Muscle of leg (tissue), 16 donors: ENCODE measurements at places on chromosomes 4 and X. TPM values are rescaled to one million over a fixed set of nuclear protein-coding genes. Genes with fewer than 3 reads are reported as not detected.

- peak; percentile 71 for DNase-seq
These were observed 23.8 kb downstream of the SMIM20 start for GRCh38 chr4:25937801-25938200.

- no peak for DNase-seq
These were observed 278.8 kb downstream of the CFAP299 start for GRCh38 chr4:80614319-80614718.

DNA sequence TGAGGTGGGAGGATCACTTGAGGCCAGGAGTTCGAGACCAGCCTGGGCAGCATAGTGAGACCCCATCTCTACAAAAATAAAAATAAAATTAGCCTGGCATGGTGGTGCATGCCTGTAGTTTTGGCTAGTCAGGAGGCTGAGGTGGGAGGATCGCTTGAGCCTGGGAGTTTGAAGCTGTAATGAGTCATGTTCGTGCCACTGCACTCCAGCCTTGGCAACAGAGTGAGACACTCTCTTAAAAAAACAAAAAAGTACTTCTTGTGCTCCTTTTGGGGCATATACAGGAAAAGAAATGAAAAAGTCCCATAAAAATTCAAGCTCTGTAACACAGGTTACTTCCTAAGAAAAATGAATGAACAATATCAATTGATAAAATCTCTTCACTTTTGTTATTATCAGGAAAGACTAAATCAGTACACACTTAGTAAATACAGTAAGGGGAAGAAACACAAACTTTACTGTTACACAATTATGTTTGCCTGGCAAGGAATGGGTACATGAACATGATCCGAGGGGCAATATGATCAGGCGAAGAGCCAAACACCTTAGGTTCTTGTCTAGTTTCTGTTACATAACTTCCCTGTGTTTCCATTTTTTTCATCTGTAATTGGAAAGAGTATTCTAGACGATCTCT, 46.9 kb downstream of the CCDC158 start:
- DNase-seq = no peak

DNA sequence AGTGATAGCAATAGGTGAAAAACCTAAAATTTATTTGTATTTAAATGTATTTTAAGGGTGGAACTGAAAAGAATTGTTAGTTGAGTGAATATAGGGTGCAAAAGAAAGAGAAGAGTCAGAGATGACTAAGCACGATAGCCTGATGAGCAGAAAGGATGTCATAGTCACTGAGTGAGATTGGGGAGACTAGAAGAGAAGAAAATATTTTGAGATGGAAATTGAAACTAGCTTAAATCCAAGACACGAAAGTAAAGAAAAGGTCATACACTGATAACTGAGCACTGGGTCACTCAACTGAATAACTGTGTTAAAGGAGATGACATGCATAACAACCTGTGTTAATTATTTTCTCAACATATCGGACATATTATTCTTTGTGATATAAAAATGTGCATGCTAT, 55.5 kb downstream of the SPANXN4 start:
- no peak for DNase-seq

GRCh38 chr4:156677131-156677531, 294.5 kb downstream of the PDGFC start:
- DNase-seq = peak; percentile 47

DNA sequence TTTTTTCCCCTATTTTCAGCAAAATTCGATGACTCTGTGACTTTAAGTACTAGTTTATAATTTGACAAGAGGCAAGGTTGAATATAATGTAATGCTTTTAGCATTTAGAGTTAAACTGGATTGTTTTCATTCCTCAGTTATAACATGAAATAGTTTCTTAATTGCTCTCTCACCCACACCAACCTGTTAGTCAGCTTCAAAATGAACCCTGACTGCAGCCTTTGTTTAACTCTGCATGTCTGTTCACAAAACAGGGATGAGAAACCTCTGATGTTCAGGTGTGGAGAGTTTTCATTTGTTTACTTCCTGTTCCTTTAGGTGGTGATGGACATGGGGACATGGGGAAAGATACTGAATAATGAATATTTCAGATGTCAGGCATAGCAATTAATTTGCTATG, 49.9 kb upstream of the MND1 start:
- no peak for DNase-seq

- DNase-seq = no peak
These were observed 597.0 kb downstream of the IQCM start for GRCh38 chr4:149218672-149219071.

GRCh38 chrX:3699821-3700381, 13.5 kb downstream of the PRKX start:
- DNase-seq = peak; percentile 66

DNA sequence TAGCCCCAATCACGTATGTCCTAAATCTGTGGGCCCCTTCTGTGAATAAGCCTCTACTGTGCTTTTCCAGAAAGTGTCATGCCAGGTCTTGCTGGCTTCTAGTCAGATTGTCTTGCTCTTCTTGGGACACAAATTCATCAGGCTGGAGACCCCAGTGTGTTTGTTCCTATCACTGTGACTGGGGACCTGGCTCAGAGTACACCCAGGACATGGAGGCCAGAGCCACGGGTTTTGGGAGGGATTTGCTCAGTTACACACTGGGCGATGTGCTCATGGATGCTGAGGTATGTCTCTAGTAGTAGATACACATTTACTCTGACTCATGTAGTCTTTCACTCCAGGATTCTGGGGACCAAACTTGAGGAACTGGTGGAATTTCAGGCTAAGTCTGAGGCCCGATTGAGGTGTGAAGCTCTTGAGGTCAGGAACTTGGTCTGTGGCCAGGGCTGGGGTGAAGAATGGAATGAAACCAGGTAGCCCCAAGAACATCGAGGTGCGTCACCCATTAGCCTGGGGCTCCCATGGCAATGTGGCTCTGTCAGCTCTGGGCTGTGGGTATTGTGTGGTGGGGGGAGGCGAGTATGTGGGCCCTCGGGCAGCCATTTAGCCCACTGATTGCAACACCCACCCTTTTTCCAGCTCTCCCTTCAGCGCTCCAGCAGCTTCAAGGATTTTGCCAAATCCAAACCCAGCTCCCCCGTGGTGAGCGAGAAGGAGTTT, 7.7 kb downstream of the SASH3 start:
- no peak for DNase-seq

- DNase-seq = no peak
These were observed 6.7 kb upstream of the RUFY3 start for GRCh38 chr4:70715097-70715496.

- no peak for DNase-seq
These were observed 3.3 kb upstream of the FGA start for GRCh38 chr4:154593868-154594267.

DNA sequence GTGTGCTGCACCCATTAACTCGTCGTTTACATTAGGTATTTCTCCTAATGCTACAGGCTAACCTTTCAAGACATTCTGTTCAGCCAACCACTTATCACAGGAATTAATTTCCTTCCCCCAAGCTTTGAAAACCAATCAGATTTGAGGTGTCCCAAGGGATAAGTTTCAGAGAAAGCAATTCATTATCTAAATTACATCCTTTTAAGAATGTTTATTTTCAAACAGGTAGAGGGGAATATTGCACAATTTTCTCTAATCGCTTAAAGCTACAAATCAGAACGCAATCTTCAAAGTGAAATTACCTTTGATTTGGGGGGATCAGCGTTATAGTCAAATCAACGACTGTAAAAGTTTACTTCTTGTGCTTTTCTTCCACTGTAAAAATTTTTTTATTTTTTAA, 1.6 kb downstream of the CLOCK start:
- peak; percentile 17 for DNase-seq

DNA sequence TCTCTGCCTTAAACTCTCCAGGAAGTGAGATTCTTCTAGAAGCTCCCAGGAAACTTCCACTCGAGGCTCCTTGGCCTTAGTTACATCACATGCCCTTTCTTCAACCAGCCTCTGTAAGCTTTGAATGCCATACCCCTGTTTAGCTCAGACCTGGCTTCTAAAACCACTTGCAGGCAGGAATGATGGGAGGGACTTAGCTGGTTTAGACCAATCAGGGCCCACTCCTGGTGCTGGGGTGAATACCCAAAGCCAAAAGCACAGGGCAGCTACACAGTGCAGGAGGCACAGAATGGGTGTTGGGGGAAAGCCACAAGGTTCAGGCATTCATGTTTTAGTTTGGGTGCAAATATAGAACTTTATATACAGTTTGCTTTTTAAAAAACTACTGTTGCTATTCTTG, 296.2 kb downstream of the FRMPD4 start:
- no peak for DNase-seq

DNA sequence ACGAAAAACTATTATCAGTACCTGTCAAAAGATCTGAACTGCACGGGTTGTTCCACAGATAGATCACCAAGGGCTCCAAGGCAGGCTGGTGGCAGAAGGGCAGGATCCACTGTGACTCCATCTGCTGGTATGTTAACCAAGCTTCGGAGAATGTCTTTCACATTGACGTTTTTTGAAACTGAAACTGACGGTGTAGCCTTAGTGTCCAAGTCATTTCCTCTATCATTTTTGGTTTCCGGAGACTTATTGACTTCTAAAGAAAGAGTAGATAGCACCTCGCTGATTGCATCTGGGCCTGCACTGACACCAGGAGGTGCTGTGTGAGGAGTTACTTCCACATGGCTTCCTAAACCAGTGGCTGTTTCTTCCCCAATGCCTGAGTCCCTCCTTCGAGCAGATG, 186.9 kb downstream of the LRBA start:
- no peak for DNase-seq

- DNase-seq = no peak
These were observed 662.0 kb upstream of the FRG1 start for GRCh38 chr4:189278597-189279165.

DNA sequence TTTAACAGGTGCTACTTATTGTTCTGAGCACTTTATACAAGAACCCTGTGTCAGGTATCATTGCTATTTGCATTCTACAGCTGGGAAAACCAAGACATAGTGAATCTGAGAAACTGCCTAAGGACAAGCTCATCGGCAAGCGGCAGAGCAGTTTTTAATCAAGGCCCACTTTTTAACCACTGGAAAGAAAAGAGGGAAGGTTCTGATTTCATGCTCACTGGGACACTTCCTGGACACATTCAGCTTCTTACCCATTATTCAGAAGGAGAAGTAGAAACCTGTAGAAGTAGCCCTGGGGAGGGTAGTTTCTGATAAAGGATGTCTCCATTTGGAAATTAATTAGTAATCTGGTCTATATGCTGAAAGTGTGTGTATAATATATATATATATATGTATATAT, 2.5 kb upstream of the LNX1 start:
- no peak for DNase-seq

- DNase-seq = no peak
These were observed 444.7 kb downstream of the PCDH10 start for GRCh38 chr4:133593764-133594163.

DNA sequence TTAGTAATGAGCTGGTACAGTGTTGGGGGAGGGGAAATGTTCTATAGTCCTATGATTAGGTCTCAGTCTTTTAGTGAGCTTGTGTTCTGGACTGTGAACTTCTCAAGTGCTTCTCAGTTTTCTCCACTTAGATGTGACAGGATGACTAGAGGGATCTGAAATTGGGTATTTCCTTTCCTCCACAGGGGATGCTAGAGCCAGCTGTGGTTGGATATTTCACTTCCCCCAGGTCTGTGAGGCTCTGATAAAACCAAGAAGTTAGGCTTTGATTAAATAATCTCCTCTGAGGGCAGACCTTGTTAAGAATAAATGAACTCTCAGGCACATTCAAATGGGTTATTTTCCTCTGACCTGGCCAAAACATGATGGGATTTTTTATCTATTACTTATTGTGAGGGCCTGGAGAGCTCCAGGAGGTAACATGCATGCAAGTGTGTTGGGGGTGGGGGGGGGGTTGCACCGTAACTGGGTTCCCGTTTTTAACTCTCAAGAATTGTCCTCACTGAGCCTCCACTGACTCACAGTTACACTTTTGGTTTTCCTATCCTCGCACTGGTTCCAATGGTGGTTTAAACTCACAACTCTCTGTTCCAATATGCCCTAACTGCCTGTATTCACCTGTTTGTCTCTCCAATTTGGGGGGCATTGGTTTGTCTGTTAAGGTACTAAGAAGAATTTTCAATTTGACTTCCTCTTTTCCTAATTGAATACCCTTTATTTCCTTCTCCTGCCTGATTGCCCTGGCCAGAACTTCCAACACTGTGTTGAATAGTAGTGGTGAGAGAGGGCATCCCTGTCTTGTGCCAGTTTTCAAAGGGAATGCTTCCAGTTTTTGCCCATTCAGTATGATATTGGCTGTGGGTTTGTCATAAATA, 28.1 kb upstream of the GLRA3 start:
- DNase-seq = no peak

DNA sequence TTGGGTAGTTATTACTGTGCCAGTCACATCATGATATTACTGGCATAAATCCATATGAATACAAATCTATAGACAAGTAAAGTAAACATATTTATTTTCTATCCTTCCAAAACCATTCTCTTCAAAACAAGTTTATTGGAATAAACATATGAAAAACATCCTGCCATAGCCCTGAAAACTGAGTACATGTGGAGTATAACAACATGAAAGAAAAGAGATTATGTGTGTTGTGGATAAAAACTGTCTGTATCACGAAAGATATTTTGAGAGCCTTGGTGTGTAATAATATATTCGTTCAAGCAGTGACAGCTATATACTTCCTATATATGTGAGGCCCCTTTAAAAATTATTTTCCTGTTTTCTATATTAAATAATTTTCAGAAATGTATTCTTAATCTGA, 1742.2 kb downstream of the ARAP2 start:
- DNase-seq = no peak

GRCh38 chr4:41535911-41536371, 2.0 kb upstream of the LIMCH1 start:
- peak; percentile 60 for DNase-seq

DNA sequence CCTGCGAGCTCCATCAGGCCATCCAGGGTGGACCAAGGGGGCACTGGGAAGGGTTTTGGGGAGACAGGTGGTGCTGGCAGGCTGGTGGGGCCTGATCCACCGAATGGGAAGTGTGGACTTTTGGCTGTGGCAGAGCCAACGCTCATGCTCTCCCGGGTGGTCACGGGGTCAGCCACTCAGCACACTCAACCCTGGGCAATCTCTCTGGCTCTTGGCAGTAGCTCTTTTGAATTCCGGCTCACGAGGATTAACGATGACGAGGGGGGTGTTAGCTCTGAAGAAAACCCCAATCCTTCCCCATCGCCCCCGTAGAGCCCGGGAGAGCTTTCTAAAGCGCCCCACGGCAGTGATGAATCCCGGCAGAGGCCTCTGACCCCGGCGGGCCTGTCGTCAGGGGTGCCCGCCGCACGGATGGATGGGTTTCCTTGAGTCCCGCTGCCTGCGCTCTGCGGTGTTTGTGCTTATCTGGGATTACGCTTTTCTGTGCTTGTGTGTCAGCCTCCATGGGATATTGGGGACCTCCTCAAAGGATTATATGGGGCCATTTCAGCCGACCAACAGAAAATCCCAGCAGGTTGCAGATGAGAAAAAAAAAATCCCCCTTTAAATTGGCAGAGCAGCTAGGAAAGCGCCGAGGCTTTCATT, 156.8 kb upstream of the PSAPL1 start:
- DNase-seq = no peak

The DTHD1 gene
- not detected for polyA plus RNA-seq

The FAM47A gene
- polyA plus RNA-seq = not detected

The GSPT2 gene
- 8.7 TPM for polyA plus RNA-seq

The TBC1D25 gene
- 6.9 TPM for polyA plus RNA-seq

The ARX gene
- polyA plus RNA-seq = 3.9 TPM

The XAGE1A gene
- 0.81 TPM for polyA plus RNA-seq

The SSX2B gene
- not detected for polyA plus RNA-seq

The FGB gene
- polyA plus RNA-seq = not detected
